Stimulated activated CD4-positive, alpha-beta T cell treated with anti-CD3 and anti-CD28 coated beads, Interleukin-4, amount 100 ng/mL, for 24 hours (primary cell): ENCODE measurements at places on chromosomes 1 and 21.

- DNase-seq: no peak
Observed at GRCh38 chr1:164590592-164590991, 31.6 kb downstream of the PBX1 start.

GRCh38 chr1:38570657-38570975 lies 289.0 kb downstream of the RRAGC start:
- no peak for DNase-seq

- DNase-seq: no peak
Observed at GRCh38 chr1:15063783-15064182, 89.8 kb upstream of the TMEM51 start.

DNA sequence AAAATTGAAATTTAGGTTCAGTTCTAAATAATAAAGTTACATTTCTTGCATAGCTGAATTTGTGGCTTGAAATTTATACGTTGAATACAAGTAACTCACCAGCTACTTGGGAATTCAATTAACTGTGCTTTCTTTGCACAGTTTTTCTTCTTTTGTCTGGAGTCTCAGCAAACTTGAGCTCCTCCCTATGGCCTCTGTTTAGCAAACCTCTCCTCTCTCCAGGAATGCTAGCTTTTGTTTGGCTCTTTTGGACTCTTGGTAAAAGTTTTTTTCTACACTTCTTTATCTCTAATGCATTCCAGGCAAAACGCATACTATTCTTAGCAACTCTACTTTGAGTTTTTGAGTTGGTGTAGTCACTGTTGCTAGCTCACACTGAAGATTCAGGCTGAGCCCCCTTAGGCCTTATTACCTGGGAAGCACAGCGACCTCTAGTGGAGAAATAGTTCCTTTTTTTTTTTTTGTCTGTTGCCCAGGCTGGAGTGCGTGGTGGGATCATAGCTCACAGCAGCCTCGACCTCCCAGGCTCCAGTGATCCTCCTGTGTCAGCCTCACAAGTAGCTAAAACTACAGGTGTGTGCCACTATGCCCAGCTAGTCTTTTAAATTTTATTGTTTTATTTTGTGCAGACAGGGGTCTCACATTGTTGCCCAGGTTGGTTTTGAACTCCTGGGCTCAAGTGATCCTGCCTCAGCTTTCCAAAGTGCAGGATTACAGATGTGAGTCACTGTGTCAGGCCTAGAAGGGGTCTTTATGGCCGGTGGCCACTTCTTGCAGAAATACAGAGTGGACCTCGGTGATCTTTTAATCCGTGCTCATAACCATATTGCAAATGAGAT lies 61.7 kb downstream of the CASQ2 start:
- DNase-seq: no peak

DNA sequence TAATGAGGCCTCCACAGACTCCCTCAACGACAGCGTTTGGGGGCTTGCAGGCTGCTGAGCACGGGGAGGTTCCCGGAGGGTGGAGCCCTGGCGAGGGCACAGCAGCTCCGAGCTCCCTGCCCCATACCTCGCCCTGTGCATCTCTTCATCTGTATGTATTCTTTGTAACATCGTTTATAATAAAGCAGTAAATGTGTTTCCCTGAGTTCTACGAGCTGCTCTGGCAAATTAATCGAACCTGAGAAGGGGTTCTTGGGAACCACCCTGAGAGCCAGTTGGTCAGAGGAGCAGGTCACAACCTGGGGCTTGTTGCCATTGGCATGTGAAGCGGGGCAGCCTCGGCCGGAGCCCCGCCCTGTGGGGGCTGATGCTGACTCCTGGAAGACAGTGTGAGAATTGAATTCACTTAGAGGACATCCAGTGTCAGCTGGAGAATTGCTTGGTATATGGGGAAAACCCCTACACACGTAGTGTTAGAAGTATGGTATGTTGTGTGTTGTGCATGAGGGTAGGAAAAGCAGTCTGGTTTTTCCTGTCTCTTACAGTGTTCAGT lies 11.5 kb downstream of the SLC37A1 start:
- DNase-seq: no peak
